ENCODE measurements at places on chromosomes 6 and 20.

GRCh38 chr6:88311561-88311960, 145.4 kb upstream of the CNR1 start:
- no peak for DNase-seq

GRCh38 chr20:13996265-13996664, 949 bp downstream of the MACROD2 start:
- DNase-seq: no peak

DNA sequence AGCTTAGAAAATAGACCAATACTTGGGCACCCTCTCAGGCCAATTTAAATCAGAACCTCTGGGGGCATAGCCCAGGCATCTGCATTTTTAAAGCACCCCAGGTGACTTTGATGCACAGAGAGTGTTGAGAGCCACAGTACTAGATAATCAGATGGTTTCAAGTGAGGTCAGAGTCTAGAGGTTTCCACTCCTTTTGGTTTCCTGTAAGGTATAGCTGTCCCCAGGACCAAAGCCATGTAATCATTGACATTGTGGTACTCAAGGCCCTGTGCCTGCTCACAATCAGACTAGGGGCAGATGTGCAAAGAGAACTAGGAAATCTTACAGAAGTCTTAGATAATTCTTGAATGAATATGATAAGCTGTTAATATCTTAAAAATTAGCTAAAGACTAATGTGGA, 9.1 kb downstream of the FILIP1 start:
- DNase-seq: no peak

- no peak for DNase-seq
Observed at GRCh38 chr6:144305985-144306384, 20.9 kb downstream of the UTRN start.

GRCh38 chr6:21150667-21151066, 442.9 kb upstream of the SOX4 start:
- no peak for DNase-seq

Data from activated CD8-positive, alpha-beta memory T cell treated with anti-CD3 and anti-CD28 coated beads, Interleukin-2, amount 50 U/mL, for 4 hours (primary cell).